ENCODE measurements at places on chromosomes 16 and 17.

DNA sequence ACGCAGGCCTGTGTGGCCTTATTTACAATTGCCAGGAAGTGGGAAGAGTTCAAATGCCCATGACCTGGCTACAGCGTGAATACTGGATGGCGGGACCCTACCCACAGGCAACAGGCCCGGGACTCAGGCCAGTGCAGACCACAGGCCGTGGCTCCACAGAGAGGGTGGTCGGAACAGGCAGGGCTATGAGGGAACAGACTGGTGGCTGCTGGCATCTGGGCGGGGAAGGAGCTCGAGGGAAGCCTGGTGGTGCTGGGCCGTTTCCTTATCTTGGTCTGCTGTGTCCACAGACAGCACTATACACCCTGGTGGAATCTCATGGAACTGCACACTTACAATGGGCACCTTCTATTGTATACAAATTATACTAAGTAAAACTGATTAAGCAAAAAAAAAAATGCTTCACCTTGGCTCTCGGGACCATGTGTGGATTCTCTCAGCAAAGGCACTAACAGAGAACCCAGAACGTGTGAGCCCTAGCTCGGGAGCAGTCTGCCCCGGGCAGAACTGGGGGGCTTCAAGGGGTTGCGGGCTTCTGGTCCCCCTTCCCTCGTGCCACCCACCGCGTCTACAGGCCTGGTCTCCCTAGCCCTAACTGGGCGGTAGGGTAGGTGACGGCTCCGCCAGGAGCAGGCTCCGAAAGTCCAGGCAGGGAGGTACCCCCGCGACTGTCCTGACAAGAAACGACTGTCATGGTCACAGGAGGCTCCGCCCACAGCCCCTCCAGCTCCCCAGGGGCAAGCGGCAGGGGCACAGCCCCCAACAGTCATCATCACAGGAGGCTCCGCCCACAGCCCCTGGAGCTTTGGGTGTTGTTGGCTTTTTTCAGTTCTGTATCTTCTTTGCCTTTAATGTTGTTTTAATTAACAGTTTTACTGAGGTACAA, 21.8 kb downstream of the CEP131 start:
- peak; percentile 30 for DNase-seq

GRCh38 chr16:58085171-58085570, 44.0 kb downstream of the CFAP20 start:
- DNase-seq: no peak

DNA sequence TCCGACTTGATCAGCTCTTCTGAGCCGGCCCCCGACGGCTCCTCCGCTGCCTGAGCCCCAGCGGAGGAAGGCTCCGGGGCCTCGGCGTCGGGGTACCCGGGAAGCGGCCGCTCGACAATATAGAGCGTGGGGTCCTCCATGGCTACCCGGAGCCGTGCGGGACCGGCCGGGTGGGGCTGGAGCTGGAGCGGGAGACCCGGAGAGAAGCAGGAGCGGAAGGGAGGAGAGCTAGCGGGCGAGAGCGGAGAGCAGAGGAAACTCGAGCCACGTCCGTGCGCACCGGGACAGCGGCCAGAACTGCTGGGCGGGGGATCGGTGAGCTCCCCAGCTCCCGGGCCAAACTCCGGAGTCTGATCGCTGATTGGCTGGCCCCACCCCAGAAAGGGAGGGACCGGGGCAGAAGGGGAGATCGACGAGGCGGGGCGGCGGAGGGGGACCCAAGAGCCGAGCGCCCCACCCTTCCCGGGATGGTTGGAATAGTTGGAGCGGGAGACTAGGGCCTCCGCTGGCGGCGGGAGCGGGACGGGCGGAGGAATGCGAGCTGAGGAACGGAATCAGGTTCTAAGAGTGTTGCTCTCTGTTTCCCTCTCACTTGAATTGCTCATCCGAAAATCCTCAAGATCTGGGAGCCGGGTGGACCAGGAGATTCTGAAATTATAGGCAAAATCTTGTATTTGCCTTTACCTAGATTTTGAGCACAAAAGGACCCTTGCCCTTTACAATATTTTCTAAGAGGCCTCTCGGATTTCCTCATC, at the start of gene CAVIN1:
Gene CAVIN1, minus strand, starts transcription at position 299 of the 755 bp plus-strand sequence. Its CDS starts 159 bp downstream, at position 140.
- DNase-seq: peak; percentile 54

GRCh38 chr17:74442670-74443515, 11.0 kb downstream of the GPRC5C start:
- no peak for DNase-seq

DNA sequence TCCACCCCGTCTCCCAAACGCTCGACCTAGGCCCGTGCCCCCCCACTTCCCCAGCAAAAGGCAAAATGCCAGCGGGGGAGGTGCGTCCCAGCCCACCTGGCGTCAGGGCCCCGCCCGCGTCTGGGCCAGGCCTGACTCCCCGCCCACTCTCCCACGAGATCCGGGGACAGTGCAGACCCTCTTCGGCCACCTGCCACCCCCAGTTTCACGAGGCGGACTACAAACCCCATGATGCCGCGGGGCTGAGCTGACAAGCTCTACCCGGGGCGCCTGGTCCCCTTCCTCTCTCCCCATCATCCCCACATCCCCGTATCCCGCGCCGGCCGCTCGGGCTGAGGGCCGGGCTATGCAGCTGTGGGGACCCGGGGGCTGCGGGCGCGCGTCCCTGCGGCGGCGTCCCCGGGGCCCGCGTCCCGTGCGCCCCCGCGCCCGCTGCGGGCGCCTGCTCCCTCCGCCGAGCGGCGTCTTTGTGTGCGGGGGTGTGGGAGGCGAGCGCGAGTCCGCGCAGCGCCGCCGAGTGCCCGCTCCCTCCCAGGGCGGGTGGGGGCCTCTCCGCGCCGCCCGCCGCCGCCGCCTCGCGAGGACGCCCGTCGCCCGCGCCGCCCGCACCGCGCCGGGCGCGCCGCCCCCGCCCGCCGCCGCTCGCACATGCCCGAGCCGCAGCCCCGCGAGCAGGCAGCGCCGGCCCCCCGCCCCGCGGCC, at the start of gene ANKRD13B:
Gene ANKRD13B, plus strand, starts transcription at position 283 of the 702 bp plus-strand sequence. CDS start 490 bp downstream, outside the sequence.
- no peak for DNase-seq

DNA sequence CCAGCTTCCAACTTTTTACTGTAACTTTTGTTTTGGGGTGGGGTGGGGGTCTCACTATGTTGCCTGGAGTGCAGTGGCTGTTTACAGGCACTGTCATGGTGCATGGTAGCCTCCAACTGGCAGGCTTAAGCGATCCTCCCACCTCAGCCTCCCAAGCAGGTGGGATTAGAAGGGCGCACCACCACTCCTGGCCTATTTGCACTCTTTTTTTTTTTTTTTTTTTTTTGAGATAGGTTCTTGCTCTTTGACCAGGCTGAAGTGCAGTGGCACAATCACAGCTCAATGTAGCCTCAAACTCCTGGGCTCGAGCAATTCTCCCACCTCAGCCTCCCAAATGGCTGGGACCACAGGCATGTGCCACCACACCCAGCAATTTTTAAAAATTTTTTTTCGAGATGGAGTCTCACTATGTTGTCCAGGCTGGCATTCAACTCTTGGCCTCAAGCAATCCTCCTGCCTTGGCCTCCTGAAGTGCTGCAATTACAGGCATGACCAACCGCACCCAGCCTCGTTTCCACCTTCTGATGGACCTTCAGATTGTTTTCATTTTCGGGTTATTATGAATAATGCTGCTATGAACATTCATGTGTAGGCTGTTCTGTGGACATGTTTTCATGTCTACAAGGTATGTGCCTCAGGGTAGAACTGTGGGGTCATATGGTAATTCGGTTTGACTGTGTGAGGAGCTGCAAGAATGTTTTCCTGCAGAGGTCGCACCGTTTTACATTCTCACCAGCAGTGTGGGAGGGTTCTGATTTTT, 10.9 kb downstream of the TRAP1 start:
- no peak for DNase-seq

DNA sequence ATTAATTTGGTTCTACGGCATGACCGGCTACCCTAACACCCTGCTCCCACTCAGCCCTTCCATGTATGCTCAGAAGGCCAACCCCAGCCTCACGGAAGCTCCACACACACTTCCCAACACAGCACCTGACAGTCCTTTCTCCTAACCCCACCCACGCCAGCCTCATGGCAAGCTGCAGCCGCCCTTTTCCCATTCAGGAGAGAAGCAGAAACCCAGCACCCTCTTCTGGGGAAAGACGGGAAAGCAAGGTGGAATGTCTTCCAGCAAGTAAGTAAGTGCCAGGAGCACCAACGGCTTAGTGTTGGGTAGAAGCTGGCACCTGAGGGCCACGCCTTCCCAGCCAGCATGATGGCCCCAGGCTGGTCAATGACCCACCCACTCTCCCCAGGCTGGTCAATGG, 32.1 kb downstream of the ABR start:
- no peak for DNase-seq

DNA sequence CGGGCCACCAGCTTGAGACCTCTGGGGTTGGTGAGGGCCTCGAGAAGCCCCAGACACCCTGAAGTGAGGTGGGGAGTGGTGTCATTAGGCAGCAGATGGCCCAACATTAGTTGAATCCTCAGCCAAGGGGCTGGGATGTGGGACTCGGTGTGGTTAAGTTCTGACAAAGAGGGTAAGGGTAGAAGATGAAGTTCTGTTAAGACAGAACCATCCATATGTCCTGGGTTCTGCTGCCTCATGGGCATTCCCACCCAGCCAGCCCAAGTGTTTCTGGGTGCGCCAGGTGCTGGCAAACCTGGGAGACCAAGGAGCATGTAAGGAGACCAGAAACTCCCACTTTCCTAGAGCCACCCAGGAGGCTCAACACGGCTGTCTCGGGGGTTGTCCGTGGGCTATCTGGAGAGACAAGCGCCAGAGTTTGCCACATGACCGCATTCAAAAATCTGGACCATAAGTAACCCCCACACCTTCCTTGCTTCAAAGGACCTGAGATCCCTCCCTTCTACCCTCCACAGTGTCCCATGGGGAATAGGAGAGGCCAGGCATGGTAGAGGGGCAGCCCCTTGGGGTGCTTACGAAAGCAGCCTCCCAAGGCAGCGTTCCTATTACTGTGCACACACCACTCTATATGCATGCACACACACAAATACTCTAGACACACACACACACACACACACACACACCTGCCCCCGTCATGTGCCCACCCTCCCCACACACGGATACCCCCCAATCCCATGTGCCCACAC, 128.7 kb downstream of the C16orf78 start:
- no peak for DNase-seq

DNA sequence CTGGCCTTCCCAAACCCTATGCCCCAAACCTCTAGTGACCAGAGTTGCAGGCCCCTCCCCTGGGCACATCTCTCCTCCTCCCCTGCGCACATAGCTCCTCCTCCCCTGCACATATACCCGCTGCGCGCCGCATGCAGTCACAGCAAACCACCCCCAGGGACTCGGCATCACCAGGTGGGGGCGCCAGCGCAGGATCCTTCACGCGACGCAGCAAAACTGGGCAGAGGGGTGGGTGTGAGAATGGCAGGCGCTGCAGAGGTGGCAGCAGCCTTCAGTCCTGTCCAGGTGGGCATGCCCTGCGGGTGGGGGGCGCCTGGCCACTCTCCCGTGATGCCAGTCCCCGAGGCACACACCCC, 5.6 kb downstream of the CORO6 start:
- peak; percentile 64 for DNase-seq

GRCh38 chr17:29169806-29170591, 10.2 kb downstream of the MYO18A start:
- DNase-seq: no peak

DNA sequence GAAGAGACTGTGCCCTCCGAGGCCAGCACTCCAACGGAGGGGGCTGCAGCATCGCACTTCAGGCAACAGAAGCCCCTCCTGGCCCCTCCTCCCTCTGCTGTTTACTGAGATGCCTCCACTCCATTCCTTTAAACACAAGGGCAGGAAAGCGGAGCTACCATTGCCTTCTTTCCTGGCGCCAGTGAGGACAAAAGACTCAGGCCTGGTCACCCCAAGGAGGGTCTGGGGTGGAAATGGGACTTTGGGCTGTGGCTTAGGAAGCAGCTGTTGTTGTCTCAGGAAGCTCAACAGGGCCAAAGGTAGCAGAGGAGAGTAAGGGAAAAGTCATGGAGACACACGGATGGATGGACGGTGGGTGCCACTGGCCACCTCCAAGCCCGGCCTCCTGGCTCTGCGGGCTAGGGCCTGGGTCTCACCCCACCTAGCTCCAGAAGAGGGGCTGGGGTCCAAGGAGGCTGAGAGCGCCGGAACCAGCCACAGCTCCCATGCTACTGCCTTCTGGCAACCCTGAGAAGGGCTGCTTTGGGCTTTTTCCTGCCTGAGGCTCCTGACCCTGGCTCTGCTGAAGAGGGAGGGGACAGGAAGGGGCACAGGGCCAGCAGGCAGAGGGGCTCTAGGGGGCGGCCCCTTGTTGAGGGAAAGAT, 11.1 kb downstream of the CD300LG start:
- DNase-seq: no peak

- no peak for DNase-seq
Observed at GRCh38 chr16:3769013-3769412, 51.7 kb upstream of the TRAP1 start.

DNA sequence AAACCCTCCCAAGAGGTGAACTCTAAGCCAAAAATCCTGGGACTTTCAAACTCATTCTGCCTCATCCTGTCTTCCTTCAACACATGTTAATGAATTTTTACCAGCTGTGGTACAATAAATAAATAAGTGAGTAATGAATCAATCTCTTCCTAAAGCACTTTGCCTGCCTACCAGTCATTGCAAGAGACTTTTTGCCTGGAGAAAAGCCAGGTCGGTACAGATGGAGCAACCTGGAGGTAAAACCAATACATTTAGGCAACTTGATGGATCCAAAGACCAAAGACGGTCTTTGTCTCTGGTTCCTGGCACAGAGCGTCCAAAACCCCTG, 324.2 kb downstream of the PMP22 start:
- no peak for DNase-seq

DNA sequence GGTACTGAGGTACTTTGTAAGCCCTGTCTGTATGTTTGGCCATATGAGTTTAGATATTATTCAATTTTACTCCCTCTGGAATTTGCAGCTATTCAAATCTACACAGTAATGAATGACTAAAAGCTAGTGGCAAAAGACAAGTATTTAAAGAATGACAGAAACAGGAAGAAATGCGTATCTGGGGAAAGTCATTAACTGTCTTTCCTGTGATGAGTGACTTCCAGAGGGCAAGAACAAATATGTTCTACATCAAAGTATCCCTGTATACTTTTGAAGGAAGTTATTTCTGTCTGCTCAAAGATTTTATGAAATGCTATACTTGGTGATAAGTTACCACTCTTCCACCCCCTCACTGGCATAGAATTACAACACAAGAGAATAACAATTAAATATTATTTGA, 489.3 kb upstream of the SOX9 start:
- DNase-seq: no peak

DNA sequence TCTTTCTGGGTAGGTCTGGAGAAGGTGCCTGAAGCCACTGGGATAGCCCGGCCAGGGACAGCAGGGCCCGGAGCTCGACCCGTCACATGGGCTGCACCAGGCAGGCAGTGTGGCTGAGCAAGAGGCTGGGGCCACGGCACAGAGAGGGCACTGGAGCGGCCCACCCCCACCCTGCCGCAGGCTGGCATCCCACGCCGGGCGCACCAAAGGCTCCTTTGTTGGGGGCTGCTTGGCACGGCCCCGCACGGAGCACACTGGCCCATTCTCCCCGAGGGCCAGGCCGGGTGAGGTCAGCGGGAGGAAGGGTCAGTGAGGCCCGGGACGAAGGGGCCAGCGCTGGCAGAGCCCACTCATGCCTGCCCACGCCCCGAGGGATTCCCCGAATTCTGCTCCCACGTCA, 36.5 kb upstream of the PVALEF start:
- DNase-seq: no peak

- no peak for DNase-seq
Observed at GRCh38 chr16:70695331-70696070, 9.6 kb upstream of the MTSS2 start.

Measured in NCI-H1048 (cell line).